T follicular helper cell (primary cell): ENCODE measurements at places on chromosomes 4 and X.

DNA sequence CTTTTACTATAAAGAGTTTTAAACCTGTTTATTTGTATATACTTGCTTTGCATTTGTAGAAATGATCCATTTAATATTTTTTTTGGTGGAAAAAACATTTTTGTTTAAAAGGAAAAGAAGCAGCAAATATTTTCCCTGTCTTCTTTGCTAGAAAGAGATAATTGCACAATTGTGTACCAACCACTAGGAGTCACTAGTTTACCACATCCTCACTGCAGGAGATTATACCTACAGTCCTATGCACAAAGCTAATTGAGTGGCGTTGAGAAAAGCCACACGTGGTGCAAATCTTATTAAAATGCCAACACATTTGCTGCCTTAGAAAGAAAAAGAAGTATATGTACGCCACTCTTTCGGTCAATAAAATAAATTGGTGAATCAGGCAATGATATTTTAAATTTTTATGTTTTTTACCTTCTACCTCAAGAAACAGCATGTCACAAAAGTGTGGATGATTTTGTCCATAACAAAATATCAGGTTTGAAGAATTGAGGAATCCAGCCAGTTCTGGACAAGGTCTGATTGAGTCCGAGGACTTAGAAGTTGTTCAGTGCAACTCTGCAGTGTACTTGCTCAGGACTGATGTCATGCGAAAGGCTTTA, 102.9 kb downstream of the GRXCR1 start:
- no peak for DNase-seq

DNA sequence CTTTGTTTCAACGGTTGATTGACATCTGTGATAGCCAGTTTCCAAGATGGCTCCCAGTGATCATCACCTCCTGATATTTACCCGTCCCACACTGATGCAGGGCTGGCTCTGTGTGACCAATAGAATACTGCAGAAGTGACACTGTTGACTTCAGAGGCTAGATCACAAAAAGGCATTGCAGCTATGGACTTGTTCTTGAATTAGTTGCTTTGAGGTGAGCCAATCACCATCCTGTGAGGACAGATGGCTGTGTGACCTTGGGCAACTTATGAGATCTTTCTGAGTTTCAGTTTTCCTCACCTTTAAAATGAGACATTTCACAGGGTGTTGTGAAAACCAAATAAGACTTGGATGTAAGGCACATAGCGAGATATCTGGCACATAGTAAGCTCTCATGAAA, 1.8 kb upstream of the GPR82 start:
- DNase-seq: no peak

GRCh38 chr4:56953680-56954520, 23.5 kb downstream of the NOA1 start:
- DNase-seq: no peak

GRCh38 chr4:145921231-145921630, 17.4 kb downstream of the ZNF827 start:
- no peak for DNase-seq

DNA sequence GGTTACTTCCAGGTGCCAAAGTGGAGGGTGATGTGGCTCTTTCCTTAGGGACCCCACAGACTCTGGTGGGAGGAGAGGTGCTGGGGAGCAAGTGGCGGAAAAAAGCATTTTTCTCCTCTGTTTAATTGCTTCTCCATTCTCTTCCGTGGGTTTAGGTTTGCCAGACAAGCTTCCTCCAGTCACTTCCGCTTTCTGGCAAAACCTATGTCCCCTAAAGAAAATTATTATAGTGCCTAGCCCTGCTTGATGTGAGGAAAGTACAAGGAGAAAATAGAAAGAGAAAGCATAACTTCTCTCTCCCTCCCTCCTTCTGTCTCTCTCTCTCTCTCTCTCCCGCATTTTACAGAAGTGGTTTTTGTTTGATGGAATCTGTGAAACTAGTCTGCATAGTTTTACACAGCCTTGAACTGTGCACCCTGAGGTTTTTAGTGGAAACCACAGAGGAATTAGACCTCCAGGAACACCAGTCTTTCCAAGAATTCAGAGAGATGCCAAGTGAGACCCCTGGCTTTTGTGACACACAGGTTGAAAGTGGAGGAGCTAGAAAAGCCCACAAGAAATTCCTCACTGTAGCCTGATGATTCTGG, 231.1 kb upstream of the ANXA3 start:
- DNase-seq: no peak

GRCh38 chrX:41234962-41235361, 99.0 kb upstream of the DDX3X start:
- no peak for DNase-seq

DNA sequence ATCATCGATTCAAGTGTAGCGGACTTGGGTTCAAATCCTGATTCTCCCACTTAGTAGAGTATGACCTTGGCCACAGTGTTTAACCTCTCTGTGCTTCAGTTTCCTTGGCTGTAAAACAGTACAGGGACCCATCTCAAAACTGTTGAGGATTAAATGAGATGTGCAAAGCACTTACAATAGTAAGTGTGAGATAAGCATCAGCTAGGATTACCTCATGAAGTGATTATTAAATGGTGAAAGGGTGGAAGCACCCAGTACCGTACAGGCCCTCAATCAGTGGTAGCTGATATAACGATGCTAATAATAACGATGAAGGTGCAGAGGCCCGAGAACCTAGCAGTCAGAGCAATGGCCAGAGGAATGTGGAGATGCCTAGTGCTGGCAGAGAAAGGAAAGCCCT, 45.1 kb downstream of the PRPS1 start:
- DNase-seq: no peak

GRCh38 chr4:128303986-128304385, 16.4 kb upstream of the PGRMC2 start:
- no peak for DNase-seq
